ENCODE measurements at places on chromosomes 7 and 10.

DNA sequence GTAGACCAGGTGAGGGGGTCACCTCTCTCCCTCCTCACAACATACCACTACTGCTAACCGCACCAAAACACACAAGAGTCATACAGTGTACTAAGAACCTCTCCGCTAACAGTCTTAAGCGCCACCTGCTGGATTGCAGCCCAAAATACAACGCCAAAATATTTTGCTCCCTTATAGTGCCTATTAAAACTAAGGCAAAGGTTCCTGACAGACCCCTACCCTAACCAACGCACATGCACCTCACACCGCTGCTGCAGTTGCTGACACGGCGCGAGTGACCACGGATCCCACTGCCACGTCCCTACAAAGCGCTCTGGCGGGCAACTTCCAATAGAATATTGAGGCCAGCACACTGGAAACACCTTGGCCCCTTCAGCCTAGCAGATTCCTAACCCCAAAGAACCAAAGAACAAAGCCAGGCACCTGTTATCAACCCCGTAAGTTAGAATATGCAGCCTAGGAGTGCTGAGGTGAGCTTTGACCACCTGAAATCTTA, 563.6 kb upstream of the SEMA3D start:
- no peak for DNase-seq

DNA sequence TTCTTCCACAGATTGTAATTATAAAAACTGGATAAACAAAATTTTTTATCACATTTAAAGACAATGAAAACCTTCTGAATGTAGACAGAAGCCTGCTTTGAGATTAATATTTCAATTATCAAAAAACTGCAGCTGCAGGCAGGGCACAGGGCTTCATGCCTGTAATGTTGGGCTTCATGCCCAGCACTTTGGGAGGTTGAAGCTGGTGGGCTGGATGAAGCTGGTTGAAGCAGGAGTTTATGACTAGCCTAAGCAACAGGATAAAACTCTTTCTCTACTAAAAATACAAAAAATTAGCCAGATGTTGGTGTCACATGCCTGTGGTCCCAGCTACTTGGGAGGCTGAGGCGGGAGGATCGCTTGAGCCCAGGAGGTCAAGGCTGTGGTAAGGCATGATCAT, 41.2 kb downstream of the PDZD8 start:
- no peak for DNase-seq

GRCh38 chr7:16509829-16510228, 16.8 kb upstream of the LRRC72 start:
- DNase-seq, result no peak

- DNase-seq, result no peak
Measured at GRCh38 chr10:107727767-107728317, 563.3 kb upstream of the SORCS1 start.

GRCh38 chr10:48302515-48303476, 3.7 kb upstream of the MAPK8 start:
- no peak for DNase-seq

DNA sequence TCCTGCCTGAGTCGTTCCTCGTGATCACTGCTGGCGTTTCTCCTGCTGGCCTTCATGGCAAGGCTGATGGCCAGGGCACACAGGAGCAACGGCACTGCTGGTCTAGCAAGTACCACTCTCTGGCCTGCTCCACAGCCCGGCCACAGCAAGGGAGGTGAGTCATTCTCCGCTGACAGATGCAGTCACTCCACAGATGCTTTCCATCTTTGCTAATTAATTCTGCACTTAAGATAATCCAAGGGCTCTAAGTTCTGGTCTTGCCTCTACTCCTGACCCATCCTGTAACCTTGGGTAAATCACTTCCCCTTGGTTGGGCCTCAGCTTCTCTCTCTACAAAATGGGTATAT, 244.4 kb downstream of the RPS24 start:
- no peak for DNase-seq

DNA sequence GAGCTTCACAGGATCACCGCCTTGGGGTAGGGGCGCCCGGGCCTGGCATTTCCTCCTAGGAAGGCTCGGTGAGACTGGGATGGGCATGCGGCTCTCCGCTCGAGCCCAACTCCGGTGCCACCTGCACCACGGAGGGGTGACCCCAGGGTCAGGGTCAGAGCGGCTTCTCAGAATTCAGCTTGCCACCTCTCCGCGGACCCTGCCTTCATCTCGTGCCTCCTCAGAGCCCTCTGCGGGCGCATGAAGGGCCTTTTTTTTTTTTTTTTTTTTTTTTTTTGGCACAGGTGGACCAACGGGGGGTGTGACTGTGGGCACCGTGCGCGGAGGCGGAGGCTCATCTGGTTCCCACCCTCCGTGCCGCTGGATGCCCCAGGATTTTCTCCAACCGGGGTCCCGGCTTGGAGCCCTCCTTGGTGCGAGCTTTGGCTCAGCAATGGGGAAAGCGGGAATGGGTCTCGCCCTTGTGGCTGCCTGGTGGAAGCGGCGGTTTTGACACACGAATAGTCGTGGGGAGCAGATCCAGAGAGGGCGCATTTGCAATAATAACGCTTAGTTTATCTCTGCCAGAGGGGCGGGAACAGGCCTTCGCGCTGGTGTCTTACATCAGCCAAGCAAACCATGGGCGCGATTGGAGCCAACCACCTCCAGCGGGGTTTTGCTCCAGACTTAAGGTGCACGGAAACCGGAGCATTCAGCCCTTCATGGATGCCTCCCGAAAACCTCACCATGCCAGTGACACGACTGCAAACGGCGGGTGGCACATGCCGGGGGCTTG, 5.0 kb upstream of the TNRC18 start:
- peak; percentile 82 for DNase-seq
